ENCODE measurements at places on chromosomes 16 and 17.

DNA sequence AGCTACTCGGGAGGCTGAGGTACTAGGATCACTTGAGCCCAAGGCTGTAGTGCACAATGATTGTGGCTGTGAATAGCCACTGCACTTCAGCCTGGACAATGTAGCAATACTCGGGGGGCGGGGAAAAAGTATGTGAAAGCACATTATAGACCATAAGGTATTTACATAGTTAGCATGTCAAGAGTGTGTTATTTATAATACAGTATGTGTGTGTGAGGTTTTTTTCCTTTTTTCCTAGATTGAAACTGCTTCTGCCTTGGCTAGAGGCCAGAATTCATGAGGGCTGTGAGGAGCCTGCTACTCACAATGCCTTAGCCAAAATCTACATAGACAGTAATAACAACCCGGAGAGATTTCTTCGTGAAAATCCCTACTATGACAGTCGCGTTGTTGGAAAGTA, 30.5 kb downstream of the PTRH2 start:
- no peak for DNase-seq

- DNase-seq: no peak
Observed at GRCh38 chr17:63477480-63478440, 899 bp downstream of the ACE start.

- no peak for DNase-seq
Observed at GRCh38 chr16:87045466-87046216, 271.6 kb downstream of the C16orf95 start.

DNA sequence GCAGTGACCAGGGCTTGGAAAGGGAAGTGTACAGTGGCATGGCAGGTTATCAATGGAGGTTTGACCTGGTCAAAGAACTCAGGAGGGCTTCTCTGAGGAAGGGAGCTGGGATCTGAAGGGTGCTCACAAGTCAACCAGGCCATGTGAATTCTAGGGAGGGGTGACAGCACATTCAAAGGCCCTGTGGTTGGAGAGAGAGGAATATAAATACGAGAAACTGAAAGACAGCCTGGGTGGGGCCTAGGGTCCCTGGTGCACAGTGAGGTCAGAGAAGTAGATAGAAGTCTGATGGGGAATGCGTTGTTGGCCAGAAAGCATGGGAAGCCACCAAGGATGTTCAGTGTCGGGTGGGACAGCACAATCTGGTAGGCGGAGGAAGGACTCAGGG, 210.8 kb downstream of the KATNIP start:
- no peak for DNase-seq

GRCh38 chr16:64321066-64321465, 800.8 kb downstream of the CDH11 start:
- no peak for DNase-seq

GRCh38 chr16:23734176-23734893, 20.5 kb upstream of the CHP2 start:
- no peak for DNase-seq

DNA sequence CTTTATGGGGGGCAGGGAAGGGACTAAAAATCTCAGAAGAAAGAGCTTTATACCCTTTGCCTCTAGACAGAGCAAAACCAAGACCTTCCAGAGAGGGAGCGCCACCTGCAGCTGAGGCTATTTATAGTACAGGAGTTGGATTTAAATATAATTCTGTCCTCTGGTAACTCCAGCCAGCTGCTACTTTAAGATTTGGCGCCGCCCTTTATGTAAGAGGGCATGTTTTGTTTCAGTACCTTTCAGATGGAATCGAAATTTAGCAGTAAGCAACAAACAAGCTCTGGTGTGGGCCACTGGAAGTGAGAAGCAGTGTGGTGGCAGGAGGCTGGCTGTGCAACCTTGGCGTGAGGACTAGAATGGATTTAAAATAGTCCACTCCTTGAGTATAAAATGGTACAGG, 5.2 kb upstream of the GUCY2D start:
- DNase-seq: no peak

DNA sequence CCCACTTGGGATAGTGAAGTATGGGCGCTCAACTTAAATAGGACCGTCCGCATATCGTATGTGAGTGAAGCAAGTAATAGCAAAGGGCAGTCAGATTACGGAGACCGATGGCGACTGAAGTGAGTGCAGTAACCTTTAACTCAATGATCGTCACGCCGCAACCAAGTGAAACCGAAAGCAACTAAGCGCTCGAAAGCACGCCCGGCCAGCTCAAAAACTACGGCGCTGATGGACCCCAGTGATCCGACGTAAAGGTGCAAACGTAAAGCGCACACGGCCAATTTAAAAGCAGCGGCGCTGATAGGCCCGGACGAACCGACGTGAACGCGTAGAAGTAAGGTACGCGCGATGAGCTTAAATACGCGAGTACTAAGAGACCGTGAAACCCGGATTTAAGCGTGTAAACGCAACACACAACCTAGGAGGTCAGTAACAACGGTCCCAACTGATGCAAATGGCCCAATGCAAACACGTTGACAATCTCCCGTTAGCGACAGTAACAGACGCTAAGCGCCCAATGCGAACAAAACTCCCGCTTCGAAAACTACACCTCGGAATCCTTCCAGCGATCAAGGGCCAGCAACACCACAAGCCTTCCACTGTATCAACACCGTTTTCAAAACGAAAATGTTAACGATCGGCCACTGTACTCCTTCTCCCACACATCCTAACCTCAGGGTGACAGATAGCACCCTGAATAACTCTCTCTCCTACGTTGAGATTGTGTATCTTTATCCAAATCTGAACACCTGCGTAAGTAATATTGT, 37.9 kb upstream of the ARL4D start:
- DNase-seq: peak; percentile 65

GRCh38 chr16:85682516-85682915, 6.2 kb downstream of the GINS2 start:
- DNase-seq: no peak

DNA sequence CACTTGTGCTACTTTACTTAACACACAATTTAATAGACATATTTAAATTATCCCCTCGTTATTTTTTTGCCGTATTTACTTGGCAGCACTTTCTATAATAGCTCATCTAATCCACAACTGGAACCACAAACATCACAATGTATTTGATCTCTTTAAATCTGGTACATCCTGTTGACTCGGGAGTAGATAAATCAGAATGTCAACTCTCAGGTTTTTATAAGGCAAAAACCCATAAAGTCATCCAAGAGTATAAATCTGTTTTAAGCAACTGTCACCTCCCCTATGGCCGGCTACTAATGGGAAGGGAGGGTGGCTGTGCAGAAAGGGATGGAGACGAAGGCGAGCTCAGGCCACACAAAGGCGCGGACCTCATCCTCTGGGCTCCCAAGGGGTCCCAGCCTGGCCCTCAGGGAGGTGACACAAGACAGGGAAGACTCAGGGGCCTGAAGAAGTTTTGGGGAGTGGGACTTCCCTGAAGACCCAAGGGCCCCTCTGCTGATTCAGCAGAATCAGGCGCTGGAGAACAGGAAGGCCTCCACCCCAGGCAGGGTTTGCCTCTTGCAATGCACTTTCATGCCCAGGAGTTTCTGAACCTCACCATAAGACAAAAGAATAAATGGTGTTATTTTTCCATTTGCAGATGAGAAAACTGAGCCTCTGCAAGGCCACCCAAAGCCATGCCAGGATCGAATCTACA, 122.5 kb downstream of the ZNF423 start:
- DNase-seq: no peak

DNA sequence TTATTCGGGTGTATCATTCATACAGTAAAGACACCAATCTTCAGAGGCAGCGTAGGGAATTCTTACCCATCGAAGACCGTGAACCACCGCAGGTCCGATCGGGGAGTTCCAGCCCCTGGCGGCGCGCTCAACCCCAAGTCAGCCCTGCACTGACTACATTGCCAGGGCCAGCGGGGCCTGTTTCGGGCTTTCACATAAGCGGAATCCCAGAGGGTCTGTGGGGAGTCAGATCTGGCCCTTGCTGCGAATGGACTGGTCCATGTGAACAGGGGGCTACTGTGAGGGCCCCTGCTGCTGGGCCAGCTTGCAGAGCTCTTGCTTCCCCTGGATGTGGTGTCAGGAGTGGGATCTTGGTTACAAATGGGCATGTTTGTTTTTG, 7.6 kb downstream of the PDE6G start:
- DNase-seq: no peak

- DNase-seq: peak; percentile 21
Observed at GRCh38 chr17:49861150-49861884, 13.4 kb upstream of the TAC4 start.

GRCh38 chr16:28499854-28500253, 5.4 kb downstream of the APOBR start:
- no peak for DNase-seq

- no peak for DNase-seq
Observed at GRCh38 chr16:89925596-89926079, 2.5 kb downstream of the TUBB3 start.

DNA sequence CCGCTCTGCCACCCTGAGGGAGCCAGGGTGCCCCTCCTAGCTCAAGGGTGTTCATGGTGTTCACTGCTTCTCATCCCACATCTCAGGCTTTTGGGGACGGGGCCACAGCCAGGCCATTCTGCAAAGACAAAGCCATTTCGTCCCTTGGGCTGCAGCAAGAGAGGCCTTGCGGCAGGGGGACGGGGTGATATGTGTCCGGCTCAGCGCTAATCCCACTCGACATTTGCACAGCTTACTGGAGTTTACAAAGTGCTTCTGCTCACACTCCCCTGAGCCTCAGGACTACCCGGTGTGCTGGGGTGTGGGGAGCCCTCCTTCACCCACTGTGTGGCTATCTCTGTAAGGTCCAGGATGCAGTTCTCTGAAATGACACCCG, 84.3 kb downstream of the RTN4RL1 start:
- no peak for DNase-seq

GRCh38 chr17:63032142-63032541, 66.1 kb downstream of the TANC2 start:
- DNase-seq: no peak

GRCh38 chr17:29949696-29950095, 8.3 kb downstream of the EFCAB5 start:
- no peak for DNase-seq

GRCh38 chr16:28891964-28892890, 13.9 kb downstream of the ATP2A1 start:
- DNase-seq: no peak

GRCh38 chr17:18186627-18186982, 3.0 kb downstream of the ALKBH5 start:
- no peak for DNase-seq

- no peak for DNase-seq
Observed at GRCh38 chr16:21263640-21264570, 14.2 kb downstream of the CRYM start.

- DNase-seq: no peak
Observed at GRCh38 chr17:74840989-74841666, 18.6 kb downstream of the GRIN2C start.

GRCh38 chr17:14091367-14091766, 22.1 kb downstream of the COX10 start:
- DNase-seq: no peak

DNA sequence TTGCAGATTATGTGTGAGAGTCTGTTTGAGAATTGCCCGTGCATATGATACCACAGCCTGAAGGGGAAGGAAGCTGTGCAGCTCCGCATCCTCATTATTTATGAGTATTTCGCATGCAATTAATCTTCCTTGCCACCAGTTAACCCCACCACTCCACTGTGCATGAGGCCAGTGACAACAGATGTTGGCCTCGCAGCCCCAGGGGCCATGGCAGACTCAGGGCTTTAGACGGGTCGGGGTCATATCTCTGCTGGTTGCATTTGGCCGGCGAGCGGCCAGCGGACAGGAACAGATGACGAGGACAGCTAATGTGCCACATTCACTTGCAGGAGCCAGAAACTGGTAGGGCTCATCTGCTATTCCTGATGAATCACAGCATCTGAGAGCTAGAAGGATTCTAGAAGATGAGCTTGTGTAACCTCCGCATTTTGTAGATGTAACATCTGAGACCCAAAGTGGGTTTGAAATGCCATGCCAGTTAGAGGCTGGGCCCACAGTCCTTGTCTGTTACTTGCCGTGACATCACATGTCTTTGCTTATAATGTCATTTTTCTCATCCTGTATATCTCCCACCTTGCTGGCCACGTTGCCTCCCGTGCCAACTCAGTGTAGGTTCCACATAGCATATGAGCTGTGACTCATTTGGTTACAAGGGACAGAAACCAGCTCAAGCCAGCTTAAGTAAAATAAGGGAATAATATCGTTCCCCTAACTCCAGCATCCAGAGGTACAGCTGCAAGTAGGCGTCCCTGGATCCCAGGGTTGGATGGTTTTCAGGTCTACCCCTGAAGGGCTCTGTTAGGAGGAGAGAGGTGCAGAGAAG, 137.2 kb downstream of the SNX29 start:
- no peak for DNase-seq

DNA sequence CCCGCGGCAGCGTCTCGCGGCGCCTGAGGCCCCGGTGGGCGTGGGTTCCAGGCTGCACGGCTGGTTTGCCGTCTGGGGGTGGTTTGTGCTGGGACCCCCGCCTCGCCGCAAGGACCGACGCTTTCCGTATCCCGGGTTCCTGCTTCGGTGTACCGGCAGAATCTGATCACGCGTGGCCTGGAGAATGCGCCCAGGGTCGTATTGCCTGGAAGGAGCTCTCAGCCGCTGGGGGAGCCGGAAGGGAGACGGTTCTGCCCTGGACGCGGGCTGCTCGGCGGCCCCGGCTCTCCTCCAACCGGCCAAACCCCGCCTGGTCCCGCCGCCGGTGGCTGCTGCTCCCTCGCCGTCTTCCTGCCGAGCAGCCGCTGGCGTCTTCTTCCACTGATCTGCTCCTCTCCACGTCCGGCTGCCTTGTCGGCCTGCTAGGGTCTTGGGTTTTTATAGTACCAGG, 39.8 kb downstream of the ZNF778 start:
- no peak for DNase-seq

DNA sequence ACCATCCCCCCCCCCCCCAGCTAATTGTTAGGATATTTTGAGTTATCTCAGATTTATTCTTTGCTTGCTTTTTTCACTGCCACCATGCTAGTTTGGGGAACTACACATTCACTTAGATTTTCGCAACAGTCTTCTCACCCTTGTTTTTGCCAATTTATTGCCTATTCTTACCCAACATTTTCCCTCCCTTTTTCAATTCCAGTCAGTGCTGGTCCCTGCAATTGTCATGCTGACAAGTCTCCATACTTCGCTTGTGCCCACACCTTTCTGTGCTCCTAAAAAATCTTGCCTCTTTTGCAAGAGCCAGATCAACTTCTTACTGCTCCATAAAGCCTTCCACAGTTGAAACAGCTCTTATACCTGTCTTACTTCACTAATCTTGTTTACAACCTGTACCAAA, 16.3 kb downstream of the TNRC6A start:
- DNase-seq: no peak

GRCh38 chr17:17613708-17614114, 22.2 kb upstream of the PEMT start:
- DNase-seq: peak; percentile 12

- DNase-seq: no peak
Observed at GRCh38 chr16:53817117-53817755, 113.3 kb downstream of the FTO start.

- DNase-seq: no peak
Observed at GRCh38 chr17:10757067-10757466, 27.2 kb upstream of the TMEM220 start.

Data from stimulated activated CD4-positive, alpha-beta T cell treated with anti-CD3 and anti-CD28 coated beads, Interleukin-1b, Interleukin-23, amount 100 ng/mL, for 1 hour (primary cell).